ENCODE measurements at places on chromosomes 7 and 10.

DNA sequence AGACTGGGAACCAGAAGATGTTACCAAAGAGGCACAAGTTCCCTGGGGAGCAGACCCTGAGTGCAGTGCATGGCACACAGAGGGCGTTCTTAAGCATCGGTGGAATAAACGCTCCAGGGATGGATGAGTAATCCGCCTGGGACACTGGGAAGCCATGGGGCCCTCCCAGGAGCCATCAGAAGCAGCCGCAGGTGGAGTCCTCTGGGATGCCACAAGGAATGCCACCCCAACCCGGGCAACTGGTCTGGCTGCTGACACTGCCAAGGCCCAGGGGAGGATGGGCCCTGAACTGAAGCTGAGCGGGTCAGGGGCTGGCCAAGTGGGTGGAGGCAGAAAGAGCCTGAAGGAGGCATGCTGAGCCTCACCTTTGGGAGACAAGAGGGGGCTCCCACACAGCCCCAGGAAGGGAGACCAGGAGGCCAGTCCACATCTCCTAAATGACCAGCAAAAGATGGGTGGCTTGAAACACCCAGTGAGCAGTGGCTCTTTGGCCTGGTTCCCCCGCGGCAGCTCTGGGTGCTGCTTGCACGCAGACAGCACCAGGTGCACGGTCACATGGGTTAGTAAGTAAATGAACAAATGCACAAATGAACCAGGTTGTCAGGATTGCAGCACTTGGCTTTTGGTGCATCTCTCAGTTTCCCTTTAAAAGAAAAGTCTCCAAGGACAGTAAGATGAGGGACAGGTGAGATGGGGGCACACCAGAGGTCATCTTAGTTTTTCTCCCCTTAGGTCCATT is 141.3 kb upstream of the ZMIZ1 start:
- DNase-seq: no peak

- DNase-seq: no peak
Measured at GRCh38 chr10:21141946-21142492, 244.9 kb upstream of the NEBL start.

DNA sequence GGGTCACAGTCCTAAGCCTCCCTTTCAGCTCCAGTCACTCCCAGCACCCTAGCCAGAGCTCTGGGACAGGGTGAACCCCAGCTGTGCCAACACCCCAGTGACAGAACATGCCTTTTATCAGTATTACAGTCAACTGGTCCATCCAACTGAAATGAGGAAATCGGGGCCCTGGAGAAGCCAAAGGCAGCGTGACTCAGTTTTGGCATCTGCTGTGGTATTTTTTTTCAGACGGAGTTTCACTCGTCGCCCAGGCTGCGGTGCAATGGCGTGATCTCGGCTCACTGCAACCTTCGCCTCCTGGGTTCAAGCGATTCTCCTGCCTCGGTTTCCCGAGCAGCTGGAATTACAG is 3.4 kb upstream of the CLDN15 start:
- no peak for DNase-seq

DNA sequence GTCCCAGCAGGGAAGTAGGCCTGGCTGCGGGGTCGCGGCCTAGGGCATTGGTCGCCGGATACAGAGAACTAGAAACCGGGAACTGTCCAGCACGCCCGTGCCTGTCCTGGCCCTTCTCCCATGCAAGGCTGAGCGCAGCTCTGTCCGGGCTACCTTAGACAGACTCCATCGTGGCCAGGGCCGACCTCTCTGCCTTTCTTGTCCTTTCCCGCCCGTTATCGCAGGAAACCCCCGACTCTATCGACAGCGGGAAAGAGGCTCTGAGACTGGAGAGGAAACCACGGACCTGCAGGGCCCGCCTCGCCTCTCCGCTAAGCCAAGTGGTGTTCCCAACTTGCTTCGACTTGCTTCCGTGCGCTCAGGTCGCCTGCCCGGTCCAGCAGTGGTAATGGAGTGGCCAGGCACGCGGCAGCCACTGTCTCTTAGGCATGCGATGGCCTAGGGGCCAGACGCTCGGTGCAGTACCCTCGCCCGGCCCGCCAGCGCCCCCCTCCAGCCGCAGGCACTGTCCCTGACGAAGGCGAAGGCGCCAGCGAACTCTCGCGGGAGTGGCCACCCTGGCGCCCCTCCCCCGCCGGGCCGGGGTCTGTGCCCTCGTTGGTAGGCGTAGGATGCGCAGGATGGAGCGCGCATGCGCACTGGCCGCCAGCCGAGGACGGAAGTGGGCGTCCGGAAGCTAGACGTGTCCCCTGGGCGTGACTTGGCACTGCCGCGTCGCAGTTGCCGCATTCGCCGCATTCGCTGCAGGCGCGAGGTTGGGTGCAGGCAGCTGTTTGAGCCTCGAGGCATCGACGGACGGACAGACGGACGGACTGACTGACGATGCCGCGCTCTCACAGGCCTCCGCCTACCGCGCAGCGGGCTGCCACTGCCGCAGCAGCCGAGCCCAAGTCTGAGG is 54.4 kb downstream of the MCMBP start:
- no peak for DNase-seq

- DNase-seq: no peak
Measured at GRCh38 chr10:124619802-124620490, 124.2 kb downstream of the FAM53B start.

GRCh38 chr10:44577533-44577932 is 192.6 kb upstream of the CXCL12 start:
- no peak for DNase-seq

- no peak for DNase-seq
Measured at GRCh38 chr10:20634839-20635238, 262.3 kb downstream of the NEBL start.

DNA sequence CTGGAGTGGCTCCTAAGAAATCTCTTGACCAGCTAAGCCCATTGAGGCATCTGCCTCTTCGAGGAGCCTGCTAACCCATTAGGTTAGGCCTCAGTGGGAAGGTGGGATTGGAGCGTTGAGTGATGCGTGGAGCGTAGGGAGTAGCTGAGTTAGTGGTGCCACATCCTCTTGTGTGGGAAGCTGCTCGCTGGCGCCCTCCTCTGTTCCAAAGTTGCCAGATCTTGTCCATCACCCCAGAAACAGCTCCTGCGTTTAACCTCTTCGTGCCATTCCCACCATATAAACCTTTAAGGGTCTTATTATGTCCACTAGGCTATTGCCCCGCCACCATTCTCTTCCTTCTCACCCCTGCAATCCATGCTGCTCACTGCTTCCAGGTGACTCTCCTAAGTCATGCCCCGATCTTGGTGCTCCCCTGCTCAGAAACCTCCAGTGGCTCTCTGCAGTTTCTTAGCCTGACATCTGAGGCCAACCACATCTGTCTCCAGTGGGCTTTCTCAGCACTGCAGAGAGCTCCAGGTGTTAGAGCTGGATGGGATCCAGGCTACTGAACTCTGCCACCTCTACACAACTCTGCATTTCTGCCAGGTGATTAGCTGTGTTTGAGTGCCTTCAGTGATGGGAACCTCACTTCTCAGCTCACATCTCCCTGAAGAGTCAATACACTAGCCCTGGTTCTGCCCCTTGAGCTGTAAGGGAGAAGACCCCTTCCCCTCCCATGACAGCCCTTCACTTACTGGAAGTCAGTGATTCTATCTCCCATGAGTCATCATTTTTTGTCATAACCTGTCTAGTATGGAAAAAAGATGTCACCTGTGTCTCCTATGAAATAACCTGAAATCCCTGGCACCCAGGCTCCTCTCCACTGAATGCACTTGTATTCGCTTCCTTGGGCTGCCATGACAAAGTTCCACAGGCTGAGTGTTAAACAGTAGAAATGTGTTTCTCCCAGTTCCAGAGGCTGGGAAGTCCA is 65.0 kb upstream of the FGFR2 start:
- no peak for DNase-seq

- DNase-seq: no peak
Measured at GRCh38 chr7:139532636-139533155, 9.2 kb downstream of the CLEC2L start.

DNA sequence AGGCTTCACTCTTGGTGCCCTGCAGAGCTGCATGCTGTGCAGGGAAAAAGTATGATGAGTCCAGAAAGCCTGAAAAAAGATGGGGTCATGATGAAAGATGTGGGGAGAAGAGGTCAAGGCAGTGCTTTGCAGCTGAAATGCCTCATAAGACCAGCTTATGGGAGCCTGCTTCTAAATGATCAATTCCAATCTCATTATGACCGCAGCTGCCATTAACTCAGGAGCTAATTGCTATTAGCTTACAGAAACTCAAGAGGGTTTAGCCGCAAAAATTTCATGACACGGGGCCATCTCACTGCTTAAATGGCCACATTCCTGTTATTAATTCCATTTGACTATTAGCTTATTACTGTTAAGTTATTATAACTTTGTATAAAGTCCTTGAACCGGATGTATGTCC is 502.9 kb upstream of the ZMIZ1 start:
- DNase-seq: no peak

- DNase-seq: no peak
Measured at GRCh38 chr7:112060625-112061024, 145.6 kb downstream of the DOCK4 start.

GRCh38 chr10:22710139-22710745 is 4.1 kb downstream of the PIP4K2A start:
- DNase-seq: no peak

- no peak for DNase-seq
Measured at GRCh38 chr7:96985992-96986391, 19.4 kb upstream of the DLX6 start.

DNA sequence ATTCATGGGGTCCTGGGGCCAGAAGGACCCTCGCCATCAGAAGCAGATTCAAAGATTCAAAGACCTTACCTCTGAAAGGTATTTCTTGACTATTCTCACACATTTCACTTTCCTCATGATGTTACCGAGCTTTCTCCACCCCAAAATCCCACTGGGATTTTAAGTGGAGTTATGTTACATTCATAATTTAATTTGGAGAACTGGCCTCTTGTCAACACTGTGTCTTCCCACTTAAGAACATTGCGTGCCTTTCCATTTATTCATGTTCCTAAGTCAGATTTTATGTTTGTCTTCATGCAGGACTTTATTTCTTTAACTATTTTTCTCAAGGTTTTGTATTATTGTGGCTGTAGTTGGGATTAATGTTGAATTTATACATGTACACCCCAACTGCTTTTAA is 123.5 kb upstream of the BMPER start:
- DNase-seq: no peak

GRCh38 chr10:58840840-58841435 is 328.3 kb downstream of the BICC1 start:
- no peak for DNase-seq

DNA sequence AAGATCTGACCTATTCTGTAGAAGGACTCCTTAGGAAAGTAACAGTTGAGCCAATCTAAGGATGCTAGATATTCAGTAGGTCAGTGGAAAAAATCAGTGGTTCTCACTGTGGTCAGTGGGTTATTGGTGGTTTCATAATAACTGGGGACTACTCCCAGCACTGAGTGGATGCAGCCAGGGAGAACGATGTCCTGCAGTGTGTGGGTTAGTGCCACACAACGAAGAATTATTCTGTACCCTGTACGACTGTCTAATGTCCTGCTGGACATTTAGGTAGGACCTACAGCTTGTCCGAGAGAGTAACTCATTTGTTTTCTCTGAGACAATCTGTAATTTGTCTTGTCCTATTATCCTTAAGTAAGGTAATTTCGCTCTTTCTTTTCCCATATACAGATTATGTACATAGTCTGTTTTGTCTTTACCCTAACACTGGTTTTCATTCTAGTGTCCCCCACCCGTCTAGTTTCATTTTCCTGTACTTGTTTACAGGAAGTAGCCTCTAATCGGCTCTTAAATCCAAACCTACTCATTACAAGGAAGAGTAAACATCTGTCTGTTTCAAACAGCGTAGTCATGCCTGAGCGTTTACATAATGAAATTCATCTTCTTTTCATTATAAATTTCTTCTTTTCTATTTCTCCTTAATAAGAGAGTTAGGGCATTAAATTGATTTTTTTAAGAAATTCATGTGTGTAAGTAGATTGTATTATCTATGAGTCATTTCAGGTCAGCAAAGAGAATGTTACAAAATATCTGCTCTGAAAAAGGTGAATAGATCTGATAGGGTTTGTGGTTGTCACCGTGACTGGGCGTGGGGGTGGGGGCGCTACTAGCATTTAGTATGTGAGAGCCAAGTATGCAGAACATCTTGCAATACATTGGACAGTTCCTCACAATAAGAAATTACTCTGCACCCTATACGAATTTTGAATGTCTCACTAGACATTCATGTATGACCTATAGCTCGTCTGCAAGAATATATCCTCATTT is 8.3 kb upstream of the ZC3HAV1L start:
- no peak for DNase-seq

DNA sequence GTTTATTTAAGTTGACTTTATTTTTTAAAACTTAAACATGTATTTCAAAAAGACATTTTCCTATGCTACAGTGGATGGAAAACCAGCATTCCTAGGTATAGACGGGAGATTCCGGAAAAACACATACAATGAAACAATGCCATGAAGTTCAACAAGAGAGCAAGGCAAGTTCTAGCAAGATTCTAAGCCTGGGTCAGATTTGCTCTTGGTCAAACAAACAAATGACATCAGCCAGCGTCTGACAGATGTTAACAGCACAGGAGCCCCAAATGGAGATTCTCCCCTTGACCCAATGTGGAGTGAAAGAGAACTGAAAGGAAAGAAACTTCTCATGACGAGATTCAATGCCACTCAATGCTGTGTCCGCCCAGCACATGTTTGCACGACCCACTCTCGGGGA is 149.9 kb downstream of the NEURL1 start:
- no peak for DNase-seq

- DNase-seq: no peak
Measured at GRCh38 chr7:109950256-109950655, 1140.7 kb upstream of the LRRN3 start.

DNA sequence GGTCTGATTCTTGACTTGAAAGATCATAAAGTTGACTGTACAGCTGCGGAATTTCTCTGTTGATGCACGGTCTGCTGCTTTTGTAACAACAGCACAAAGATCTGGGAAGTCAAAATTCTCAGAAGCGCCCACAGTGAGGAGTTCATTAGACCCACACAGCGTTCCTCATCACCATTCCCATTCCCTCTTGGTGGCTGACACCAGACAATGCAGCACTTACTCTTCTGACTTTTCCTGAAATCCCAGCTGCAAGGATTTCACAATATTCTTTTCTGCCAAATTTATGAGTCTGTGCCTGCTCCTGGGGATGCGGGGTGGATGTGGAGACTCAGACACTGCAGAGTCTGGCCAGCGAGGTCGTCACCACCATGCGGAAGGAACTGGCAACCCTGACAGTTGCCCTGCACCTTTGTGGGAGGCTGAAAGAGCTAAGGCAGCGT is 233.9 kb downstream of the FANK1 start:
- DNase-seq: no peak

- no peak for DNase-seq
Measured at GRCh38 chr10:103859161-103860086, 4.0 kb upstream of the SH3PXD2A start.

- no peak for DNase-seq
Measured at GRCh38 chr7:131522325-131522930, 34.0 kb downstream of the PODXL start.
